ENCODE measurements at places on chromosomes 3 and 15.

DNA sequence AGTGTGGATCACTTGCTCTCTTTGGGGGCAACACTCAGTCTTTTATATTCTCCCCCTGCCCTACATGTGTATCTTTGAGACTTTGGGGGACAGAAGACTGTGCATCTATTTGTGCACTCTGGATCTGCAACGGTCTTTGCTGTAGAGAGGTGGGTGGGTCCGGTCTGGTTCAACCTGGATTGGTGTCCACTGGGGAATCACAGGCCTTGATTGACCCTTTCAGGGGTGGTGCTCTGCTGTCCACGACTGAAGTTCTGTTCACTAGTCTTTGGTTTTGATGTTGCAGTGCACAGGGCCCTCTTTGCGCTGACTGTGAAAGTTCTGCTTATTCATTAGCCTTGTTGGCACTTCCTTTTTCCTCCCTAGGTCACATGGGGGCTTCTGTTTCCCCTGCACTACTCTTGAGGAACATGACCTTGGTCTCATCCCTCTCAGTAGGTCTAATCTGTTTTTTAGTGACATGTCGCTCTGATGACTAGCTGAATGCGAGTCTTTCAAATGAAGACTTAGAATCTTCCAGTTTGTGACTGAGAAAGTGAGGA lies 284.2 kb downstream of the SV2B start:
- DNase-seq = no peak

- no peak for DNase-seq
These were observed 237.0 kb downstream of the CD47 start for GRCh38 chr3:107853821-107854220.

DNA sequence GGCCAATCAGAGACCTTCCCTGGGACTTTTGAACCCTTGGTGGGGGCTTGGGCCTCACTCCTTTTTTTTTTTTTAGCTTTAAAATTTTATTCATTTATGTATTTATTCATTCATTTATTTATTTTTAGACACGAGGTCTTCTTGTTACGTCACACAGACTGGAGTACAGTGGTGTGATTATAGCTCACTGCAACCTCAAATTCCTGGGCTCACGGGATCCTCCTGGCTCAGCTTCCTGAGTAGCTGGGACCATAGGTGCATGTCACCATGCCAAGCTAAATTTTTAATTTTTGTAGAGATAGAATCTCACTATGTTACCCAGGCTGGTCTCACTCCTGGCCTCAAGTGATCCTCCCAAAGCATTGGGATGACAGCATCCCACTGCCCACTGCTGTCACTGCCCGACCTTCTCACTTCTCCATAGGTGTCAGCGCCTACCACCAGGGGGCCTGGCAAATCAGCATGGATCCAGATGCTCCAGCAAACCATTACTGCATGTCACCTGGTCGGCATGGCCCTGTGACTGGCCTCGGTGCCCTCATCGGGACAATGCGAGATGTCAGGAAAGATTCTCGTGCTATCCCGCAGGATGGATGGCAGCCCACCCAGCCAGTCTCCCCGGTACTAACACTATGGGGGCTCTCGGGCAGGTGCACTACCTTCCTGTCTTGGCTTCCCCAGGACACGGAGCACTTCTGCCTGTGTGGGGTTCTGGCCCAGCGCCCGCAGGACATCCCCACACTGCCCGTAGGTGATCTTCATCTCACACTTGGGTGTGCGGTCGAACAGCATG lies 3.0 kb downstream of the MYL3 start:
- peak; percentile 53 for DNase-seq

DNA sequence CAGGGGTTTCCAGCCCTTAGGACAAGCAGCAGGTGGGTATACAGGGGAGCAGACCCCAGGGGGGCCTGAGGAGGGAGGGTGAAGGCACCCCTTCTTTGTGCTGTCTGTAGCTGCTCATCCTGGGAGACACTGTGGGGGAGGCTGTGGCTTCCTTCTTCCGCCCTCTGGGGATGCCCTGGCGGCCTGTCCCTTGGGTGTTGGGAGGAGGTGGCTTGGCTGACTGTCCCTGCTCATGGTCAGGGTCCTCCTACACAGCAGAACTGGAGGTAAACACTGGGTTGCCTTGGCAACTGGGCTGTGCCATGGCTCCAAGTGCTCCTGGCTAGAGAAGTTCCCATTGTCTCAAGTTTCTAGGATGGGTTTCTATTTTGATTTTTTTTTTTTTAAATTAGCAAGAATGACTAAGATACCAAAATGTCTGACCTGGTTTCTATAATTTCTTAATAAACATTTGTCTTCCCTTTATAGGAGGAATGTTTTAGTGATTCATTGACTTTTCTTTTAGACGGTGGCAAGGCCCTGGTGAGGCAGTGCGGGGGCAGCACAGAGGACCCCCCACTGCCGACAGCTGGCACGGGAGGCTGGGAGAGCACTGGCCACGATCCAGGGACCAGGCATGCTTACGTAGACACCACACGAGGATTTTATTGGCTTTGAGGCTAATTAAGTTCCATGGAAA lies 12.4 kb downstream of the KLF13 start:
- DNase-seq = peak; percentile 73

DNA sequence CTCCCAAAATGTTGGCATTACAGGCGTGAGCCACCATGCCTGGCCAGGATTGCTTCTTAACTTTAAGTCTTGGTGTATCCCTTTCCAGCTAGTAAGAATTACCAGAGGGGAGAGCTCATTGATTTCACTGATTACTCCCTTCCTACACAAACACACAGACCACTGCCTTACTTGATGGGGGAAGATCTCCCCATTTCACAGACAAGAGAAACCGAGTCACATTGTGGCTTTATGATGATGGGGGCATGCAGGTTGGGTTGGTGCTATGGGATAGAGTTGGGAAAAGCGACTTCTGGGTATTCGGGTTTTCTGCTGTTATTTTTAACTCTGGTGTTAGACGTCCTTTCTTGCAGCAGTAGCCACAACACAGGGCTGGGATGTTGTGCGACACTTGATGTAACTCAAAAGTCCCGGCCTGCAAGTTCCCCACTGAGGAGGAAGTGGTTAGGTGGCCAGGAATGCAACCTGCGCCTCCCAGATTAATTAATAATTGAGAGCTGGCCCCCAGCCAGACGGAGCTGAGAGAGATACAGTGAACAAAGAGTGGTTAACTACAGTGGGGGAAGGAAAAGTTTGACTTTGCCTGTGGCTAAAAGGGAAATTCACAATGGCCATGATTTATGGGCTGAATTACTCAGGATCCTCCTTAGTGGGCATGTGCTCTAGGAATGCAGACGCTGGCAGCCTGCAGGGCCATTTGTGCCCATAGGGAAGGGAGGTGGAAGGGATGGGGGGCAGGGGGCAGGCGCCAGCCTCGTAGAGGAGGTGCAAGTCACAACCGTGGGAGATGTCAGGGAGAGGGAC lies 63.6 kb downstream of the SMAD6 start:
- peak; percentile 59 for DNase-seq

GRCh38 chr3:112653881-112654300 lies 12.9 kb upstream of the CCDC80 start:
- DNase-seq = no peak

DNA sequence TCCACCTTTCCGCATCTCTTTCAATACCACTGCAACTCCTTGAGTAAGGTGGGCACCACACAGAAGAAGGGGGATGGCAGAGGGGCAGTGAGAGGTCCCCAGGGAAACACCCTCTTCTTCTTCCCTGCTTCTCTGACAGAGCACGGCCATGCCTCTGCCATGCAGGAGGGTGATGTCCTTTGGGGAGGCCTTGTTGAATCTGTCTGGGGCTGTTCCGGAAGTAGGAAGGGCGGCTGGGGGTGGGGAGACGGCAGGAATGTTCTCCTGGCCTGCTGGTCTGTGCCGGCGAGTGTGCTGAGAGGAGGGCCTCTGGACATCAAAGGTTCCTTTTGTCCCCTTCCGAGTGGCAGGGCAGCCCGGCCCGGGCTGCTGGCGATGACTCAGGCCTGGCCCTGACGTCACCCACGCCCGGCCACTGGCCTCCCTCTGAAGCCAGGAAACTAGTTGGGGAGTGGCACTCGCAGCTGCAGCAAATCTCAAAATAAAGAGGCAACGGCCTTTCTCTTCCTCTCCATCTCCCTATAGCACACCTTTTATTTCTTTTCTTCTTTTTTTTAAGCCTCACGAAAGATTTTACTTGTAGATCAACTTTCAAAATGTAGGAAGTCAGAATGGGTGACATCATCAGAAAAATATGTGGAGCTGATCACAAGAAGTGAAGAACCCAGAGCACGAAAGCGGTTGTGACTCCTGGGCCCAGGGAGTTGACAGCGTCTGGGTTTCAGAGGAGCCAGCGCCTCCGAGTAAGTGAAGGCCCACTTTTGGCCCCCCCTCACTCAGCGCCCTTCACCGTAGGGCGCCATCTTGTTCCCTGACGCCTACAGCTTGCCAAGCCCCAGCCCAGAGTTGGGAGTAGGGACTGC lies at the start of gene ZBTB38:
TSS of gene ZBTB38 (plus strand) at position 443 of the 863 bp plus-strand sequence. CDS start 73,885 bp downstream, outside the sequence.
- DNase-seq = peak; percentile 70

DNA sequence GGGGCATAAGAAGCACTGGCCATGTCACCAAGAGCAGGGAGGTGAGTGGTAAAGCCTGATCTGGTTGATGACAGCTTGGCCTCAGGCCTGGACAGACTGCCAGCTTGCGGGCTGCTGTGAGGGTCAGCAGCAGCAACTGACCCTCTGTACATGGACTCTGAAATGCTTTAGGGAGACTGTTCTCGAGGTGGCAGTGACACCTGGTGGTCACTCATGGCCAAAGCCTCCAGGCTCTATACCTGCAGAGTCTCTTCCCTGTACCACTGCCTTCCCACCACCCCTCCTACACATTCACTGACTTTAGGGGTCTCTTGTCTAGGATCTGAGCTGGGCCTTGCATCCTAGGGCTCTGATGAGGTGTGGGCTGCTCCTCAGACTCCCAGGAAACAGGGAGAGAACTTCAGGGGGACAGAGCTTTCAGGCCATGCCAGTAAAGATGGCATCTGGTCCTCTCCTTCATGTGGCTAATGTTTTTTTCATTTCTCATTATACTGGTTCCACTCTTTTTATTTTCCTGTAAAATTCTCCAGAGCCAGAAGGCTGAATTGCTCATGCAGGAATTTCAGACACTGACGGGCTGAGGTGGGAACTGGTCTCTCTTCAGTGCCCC lies 17.2 kb upstream of the TIMP4 start:
- DNase-seq = peak; percentile 41

GRCh38 chr3:1087066-1087560 lies 5.7 kb upstream of the CNTN6 start:
- no peak for DNase-seq

DNA sequence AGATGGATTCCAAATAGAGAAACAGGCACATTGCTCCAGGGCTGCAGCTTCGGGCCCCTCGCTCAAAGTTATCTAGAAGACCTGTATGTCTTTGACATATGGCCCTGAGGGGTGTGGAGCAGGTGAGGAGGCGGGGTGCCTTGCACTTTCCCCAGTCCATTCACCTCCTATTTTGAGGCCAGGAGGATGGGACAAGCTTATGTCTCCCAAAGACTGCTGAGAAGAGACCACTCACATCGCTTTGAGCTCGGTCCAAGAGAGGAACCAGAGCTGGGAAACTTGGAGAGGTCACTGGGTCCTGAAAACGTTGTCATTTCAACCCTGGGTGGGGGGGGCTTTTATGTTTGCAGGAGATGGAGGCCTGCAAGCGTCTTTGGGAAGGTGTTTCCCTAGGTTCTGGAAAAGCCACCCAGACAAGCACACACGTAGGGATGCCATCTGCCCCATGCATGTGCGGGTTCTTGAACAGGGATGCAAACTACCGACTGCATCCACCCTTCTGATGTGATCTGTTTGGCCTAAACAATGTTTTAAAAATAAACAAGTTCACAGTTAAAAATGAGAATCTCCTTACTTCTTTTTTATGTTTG lies 33.7 kb upstream of the SYNM start:
- no peak for DNase-seq

GRCh38 chr15:93146601-93147000 lies 57.6 kb upstream of the RGMA start:
- DNase-seq = no peak
